ENCODE measurements at places on chromosomes 3 and 15.

GRCh38 chr3:27721717-27722564 is at the start of gene EOMES:
Gene EOMES (minus strand): TSS chr3:27722323. CDS start chr3:27722294, 29 bp downstream.
- DNase-seq, result peak; percentile 21

- DNase-seq, result no peak
These were observed 402.9 kb downstream of the IL20RB start for GRCh38 chr3:137360531-137361201.

- DNase-seq, result no peak
These were observed 1469.4 kb upstream of the GBE1 start for GRCh38 chr3:83230841-83231240.

DNA sequence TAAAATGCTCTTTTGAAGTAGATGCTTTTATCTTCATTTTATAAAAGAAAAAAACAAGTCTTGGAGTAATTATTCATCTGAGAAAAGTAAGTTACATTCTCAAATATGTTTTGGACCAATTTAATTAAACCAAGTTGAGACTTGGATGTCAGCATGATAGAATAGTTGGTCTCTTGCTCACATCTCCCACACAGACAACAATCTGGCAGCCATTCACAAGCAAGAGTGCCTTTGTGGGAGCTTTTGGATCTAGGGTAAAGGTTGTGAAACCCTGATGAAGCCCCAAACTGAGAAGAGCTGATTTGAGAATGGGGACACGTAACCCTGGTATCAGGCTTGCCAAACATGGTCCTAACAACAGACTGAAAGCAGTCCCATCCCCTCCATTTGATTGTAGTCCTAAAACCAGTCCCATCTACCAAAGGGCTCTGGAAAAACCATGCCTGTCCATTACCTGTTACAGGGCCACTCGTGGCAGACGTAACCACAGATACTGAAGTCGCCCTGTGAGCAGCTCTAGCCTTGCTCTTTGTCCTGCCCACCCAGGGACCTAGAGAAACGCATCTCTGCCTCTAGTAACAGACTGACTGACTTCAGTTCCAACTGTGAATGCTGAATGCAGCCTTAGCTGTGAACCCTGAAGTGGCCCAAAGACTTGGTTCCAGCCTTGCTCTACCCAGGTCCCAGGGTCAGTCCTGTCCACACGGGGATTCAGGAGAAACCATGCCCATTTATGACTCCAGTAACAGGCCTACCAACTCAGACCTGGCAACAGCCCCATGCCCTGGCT is 145.5 kb upstream of the SYNPR start:
- DNase-seq, result no peak

DNA sequence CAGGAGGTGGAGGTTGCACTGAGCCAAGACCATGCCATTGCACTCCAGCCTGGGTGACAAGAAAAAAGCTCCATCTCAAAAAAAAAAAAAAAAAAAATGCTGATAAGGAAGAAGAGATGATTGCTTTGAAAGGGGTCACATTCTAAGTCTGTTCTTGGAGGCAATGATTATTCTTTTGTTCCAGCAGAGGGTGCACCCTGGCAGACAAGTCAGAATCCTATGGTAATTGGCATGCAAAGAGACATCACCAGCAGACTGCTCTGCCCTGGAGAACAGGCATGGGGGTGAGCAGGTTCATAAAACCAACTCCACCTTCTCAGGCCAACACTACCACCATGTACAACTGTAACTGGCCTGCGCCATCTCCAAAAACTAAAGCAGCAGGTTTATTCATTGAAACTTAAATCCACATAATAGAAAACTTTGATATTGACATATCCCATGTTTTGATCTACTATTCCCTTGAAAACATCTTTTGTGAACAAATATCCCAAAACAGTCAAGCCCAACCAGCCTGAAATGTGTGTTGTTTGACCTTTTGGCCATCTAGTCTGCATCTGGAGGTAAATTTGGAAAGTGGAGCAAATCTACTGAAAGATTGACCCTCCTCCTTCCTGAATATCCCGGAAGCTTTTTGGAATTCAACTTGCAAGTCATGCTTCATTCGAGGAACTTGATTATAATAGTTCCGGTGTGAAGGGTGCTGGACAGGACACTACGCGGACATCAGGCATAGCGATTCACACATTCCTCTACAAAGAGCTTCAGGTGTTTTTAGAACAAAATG is 100.3 kb downstream of the MECOM start:
- no peak for DNase-seq

DNA sequence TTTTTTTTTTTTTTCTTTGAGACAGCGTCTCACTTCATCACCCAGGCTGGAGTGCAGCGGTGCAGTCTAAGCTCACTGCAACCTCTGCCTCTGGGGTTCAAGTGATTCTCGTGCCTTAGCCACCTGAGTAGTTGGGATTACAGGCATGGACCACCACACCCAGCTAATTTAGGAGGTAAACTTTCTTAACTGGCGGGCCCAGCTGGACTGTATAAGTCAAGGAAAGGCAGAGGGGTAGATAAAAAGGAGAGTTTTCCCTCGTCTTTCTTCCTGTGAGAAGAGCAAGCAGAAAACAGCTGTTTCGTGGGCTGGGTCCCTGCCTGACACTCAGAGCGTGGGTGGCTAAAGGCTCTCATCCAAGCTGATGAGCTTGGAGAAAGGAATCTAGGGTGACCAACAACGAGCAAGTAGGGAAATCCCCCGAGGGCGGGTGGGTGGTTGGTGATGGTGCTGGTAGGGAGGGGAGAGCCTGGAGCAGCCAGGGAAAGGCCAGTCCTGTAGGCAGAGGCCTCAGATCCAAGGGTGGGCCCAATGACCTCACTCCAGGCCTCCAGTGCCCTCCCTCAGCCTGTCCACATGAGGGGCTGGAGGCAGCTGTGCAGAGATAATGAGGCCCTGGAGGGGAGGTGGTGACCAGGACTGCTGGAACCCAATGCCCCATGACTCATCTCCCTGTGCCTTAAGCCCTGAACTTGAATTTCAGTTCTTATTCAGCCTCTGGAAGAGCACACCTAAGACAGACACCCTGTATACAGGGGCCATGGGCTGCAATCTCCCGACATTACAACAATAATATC is 43.1 kb upstream of the LIMD1 start:
- DNase-seq, result peak; percentile 49

- no peak for DNase-seq
These were observed 10.4 kb upstream of the RTP1 start for GRCh38 chr3:187186801-187187421.

GRCh38 chr15:65837301-65838294 is 31.7 kb upstream of the RAB11A start:
- peak; percentile 54 for DNase-seq

GRCh38 chr15:63938486-63939061 is 104.8 kb upstream of the HERC1 start:
- peak; percentile 16 for DNase-seq

GRCh38 chr3:108297647-108298046 is 1.3 kb downstream of the HHLA2 start:
- DNase-seq, result no peak

DNA sequence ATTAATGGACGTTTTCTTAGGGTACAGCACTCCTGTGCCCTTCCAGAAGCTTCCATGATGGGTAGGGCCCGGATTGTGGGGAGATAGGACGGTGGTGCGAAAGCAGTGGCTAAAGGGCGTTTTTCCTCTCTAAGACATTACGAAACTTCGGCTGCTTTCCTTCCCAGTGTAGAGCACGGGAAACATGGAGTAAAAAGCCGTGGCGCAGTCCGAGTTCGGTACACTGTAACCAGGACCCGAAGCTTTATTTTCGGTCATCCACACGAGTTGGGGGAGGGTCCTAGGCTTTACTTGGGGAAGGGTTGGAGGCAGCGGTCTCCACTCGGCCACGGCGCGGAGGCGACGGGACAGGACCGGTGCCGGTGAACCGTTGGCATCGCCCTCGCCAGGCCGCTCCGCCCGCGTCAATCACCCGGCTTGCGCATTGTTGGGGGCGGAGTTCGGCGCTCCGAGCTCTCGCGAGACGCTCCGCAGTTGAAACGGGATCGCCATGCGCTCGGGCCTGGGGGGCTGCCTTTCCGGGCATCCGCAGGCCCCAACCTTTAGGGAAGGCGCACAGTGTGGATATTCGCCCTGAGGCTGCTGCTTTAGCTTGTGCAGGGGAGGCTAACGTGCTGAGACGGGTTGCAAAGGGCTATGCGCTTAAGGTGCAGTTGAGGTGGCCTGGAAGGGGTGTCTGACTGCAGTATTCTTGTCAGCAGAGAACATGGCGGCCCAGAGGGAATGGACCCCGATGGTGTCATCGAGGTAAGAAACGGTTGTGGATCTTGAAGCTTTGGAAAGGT is 546 bp downstream of the EIF4A2 start:
- peak; percentile 87 for DNase-seq

GRCh38 chr15:66772604-66773128 is 70.6 kb downstream of the SMAD6 start:
- DNase-seq, result no peak

DNA sequence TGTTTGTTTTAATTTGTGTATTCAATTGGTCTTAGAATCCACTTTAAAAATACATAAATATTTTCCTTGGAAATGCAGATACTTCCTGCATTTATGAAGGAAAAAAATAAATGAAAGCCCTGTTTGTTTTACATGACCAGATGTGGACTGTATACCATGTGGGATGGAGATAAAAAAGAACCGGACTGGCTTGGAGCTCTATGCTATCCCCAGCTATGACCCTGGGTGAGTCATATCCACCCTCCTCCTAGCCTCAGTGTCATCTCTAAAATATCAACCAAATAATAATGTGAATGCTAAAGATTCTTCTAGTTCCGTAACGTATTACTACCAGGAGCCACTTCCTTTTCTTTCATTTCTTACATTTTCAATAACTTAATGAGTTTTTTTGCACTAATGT is 44.5 kb upstream of the PDZRN3 start:
- no peak for DNase-seq

DNA sequence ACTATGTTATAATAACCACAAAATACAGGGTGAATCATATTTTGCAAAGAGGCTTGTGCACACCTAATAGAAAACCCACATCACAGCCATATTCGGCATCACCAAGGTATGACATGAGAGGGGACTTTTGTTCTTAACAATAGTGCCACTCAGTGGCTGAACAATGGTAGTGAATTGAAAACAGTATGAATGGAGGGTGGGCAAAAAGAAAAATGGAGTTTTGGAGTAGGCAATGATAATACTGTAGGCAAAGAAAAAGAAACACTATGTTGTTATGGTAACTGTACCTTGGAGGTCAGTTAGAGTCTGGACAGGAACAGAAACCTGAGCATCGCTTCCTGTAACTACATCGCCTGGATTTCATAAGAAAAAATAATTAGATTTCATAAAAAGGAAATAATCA is 348.6 kb downstream of the PLCL2 start:
- peak; percentile 16 for DNase-seq

DNA sequence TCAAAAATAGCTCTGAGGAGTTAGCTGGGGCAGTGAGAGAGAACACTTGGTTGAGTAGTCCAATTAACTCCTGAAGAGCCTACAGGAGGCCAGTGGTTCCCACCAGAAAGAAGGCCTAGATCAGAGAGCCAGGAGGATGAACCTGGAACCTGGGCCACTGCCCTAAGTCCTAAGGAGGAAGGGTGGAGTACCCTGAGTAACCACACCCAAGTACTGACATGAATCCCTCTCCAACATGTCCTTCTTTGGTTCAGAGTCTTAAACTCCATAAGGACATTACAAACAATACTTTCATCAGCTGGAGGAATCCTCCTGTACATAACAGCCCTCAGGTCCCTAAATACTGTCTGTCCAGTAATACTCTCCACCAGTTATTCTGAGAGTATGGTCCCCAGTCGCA is 25.6 kb upstream of the C3orf62 start:
- DNase-seq, result no peak

- DNase-seq, result no peak
These were observed 178.3 kb upstream of the C2CD4B start for GRCh38 chr15:62343397-62343796.

- DNase-seq, result no peak
These were observed 332.5 kb upstream of the TBL1XR1 start for GRCh38 chr3:177529716-177530335.

- no peak for DNase-seq
These were observed 109.0 kb upstream of the TBL1XR1 start for GRCh38 chr3:177306252-177306651.

DNA sequence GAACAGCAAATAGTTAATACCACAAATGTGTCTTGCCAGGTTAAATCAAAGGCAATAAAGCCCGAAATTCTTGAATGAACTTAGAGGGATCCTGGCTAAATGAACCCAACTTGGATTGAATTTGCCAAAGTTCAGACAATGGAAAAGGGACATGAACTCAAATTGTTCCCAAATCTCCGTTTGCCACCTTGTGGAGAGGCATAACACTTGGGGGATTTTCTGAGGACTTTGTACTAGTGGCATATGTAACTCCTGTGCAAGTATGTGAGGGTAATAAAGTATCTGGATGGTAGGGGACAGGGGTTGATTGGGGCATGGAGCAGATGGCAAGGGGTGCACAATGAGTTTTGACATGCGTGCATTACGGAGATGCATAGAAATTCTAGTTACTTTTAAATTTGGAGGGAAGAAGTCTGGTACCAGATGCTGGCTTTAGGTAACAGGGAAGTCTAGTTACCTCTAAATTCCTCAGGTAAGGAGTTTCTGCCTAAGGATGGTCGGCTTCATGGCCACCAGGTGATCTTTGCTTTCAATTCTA is 1.2 kb upstream of the TCAIM start:
- DNase-seq, result no peak

DNA sequence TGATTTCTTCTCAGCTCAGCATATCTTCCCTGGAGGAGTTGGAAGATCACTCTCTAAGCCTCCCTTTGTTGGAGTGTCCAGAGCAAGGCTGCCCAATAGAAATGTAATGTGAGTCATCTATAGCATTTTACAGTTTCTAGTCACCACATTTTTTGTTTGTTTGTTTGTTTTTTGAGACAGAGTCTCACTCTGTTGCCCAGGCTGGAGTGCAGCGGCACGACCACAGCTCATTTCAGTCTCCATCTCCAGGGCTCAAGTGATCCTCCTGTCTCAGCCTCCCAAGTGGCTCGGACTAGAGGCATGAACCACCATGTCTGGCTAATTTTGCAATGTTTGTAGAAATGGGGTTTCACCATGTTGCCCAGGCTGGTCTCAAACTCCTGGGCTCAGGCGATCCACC is 21.3 kb downstream of the KLHL6 start:
- no peak for DNase-seq

DNA sequence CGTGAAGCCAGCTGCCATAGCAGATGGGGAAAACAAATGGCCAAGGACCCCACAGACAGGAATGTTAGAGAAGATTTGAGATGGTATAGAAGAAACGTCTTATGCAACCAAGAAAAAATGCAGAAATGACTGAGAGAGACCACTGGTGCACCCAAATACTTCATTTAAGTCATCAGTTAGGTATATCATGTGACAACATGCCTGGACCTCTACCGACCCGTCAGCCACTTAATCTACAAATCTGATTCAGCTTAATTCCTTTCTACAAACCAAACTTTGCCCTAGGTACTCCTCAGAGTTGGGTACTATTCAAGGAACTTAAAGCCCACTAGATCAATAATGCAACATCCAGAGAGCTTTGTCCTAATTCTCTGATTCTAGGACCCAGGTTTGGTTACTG is 126.0 kb upstream of the UBE2E2 start:
- no peak for DNase-seq

GRCh38 chr15:64478863-64479262 is 18.5 kb downstream of the ZNF609 start:
- DNase-seq, result peak; percentile 61

DNA sequence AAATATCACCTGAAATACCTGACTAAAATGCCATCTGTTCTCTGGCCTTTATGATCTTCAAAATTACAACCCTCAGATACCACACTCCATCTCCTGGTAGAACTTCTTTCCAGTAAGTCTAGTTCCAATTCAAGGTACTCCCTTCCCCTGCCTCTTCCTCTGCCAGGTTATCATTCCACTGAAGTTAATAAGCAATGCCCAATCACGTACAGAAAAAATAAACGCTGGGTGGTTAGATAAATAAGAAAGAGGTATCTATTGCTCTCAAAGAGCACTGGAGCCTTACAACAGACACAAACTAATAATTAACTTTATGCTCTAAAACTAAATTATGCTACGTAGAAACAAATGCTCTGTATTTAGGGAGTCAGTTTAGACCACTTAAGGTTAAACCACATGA is 112.5 kb downstream of the MYO9A start:
- DNase-seq, result no peak
